GM23248 (cell line): ENCODE measurements at places on chromosomes 5 and 9.

DNA sequence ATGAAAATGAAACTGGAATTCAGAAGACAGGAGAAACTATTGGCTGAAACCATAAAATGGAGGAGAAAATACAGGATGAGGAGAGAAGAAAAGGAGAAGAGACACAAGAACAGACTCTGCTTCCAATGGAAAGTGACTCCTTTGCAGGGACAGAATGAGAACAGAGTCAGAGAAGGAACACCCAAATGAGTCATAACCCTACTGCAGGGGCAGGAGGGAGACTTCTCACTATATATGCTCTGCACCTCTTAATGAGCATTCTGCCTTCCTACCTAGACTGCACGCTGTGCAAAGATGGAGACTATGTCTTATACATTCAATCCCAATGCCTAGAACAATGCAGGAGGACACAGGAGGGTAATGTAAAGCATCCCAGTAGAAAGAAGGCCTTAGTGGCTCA is 2.1 kb downstream of the SAXO1 start:
- DNase-seq: peak; percentile 76

GRCh38 chr5:169876386-169876785 is 103.9 kb downstream of the INSYN2B start:
- DNase-seq: peak; percentile 75

DNA sequence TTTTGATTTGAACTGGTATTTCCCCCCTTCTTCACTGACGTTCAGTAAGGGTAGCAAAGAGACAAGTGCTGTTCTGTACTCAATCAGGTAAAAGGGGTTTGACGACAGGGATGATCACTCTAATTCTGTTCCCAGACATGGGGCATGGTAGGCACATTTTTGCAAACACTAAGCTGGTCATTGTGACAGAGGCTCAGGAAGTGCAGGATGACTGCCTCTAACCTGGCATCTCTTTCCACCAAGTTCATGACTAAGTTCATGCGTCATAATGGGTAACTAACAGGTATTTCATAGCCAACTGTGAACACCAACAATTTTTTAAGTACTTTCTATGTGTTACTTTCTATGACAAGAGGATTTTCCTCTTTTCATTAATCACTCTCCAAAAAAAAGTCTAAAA is 166.5 kb downstream of the MAPKAP1 start:
- peak; percentile 63 for DNase-seq

DNA sequence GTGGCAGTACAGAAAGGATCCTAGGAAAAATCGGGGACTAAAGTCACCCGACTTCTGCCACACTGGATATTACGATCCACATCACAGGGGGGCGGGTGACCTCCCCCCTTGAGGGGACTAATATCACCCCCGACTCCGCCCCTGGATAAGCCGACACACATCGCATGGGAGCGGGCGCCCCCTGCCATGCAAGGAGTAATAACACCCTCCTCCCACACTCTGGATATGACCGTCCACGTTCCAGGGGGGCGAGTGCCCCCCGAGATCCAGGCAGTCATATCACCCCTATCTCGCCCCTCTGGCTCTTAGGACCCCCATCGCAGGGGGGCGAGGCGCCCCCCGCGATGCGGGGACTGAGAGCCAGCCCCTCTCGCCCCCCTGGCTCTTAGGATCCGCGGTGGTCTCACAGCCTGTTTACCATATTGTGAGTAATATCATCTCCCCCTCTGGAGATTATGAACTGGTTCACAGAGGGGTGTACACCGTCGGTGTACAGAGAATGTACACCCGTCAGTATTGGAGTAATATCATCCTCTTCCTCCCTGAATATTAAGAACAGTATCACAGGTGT is 423.0 kb downstream of the DIRAS2 start:
- DNase-seq: peak; percentile 0

DNA sequence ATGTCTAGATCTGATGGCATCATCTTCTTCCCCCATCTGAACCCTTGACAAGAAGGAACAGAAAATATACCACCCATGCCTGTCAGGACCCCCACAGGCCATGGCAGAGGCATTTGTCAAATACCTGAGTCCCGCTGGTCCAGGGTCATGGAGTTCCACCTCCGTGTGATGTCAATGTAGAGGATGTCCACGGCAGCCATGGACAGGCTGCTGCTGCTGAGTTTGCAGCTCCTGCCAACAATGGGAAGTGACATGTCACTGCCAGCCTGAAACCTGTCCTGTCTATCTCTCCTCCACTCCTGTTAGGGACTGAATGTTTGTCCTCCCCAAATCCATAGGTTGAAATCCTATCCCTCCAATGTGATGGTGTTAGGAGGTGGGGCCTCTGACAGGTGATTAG is 208.8 kb downstream of the DAB2IP start:
- DNase-seq: no peak

DNA sequence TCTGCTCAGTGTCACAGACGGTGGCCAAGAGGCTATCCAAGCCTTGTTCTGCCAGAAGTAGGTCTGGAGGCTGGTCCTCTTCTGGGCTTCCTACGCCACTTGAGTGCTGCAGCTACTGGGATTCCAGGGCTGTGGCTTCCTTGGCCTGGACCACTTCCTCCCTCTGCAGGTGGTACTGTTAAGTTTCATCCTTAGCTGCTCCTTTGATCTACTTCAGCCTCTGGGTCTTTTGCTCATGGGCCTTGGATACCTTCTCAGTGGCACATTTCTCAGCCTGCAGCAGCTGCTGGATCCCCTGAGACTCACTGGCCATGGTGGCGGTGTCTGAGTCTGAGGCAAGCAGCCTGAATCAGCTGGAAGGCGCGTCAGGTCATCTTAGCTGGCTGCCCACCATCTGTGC is 10.3 kb downstream of the CNOT8 start:
- DNase-seq: peak; percentile 19

DNA sequence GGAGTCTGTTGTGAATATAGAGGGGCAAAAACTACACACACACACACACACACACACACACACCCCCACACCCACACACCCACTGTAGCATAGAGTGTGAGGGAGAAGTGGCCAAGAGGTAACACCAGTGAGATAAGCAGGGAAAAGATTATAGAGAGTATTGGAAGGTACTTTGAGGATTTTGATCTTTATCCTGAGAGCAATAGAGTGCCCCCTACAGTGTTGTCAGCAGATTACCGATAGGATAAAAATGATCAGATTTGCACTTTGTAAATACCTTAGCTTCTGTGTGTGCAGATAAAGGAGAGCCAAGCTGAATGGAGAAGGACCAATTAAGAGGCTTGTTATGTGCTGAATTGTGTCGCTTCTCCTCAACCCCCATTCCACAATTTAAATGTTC is 32.3 kb downstream of the ERCC6L2 start:
- DNase-seq: peak; percentile 6

DNA sequence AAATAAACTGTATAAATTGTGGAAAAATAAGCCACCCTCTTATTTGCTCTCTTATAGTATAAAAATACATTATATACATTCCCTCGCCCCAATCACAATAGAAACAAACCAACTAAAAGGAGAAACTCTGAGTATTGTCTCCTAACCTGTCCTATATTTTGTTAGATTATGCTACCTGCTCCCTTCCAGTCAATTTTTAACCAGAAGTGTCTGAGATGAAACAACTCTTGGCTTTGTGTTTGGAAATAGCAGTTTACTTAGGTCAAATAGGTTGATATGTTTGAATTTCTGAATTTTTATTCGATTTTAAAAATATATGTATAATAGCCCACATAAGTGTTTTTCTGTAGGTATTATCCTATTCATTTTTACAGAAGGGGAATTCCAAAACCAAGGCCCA is 475.0 kb upstream of the ZNF462 start:
- no peak for DNase-seq

GRCh38 chr5:169064093-169064492 is 236.8 kb downstream of the SLIT3 start:
- DNase-seq: peak; percentile 15

- no peak for DNase-seq
Measured at GRCh38 chr9:114233491-114234185, 78.3 kb downstream of the COL27A1 start.

- DNase-seq: no peak
Measured at GRCh38 chr5:91478096-91478495, 95.0 kb upstream of the ARRDC3 start.

DNA sequence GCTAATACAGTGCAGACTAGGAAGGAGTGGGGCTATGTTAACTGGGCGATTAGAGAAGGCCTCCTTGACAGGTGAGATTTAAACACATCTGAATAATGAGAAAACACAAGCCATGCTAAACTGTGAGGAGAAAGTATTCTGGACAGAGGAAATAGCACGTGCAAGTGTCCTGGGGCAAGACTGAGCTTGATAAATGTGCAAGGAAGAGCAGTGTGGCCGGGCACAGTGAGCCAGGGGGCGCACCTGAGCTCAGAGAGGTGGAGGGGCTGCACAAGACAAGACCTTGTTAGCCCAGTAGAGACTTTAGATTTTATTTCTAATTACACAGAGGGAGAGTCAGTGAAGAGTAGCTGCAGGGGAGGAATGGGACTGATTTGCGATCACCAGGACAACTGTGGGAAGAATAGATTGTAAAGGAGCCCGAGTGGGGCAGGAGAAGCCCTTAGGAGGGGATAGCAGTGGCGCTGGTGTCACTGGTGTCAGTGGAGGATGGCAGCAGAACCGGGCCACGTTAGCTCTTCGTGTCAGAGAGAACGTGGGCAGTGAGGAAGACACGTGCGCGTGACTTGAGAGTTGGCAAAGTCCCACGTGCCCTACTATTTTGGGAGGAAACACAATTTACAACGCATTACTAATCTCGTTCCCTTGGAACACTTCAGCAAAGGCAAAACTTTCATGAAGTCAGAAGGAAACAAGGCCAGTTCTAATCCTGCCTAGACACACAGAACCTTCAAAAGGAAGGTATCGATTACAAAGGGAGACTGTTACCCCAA is 17.9 kb upstream of the C5orf47 start:
- peak; percentile 56 for DNase-seq

DNA sequence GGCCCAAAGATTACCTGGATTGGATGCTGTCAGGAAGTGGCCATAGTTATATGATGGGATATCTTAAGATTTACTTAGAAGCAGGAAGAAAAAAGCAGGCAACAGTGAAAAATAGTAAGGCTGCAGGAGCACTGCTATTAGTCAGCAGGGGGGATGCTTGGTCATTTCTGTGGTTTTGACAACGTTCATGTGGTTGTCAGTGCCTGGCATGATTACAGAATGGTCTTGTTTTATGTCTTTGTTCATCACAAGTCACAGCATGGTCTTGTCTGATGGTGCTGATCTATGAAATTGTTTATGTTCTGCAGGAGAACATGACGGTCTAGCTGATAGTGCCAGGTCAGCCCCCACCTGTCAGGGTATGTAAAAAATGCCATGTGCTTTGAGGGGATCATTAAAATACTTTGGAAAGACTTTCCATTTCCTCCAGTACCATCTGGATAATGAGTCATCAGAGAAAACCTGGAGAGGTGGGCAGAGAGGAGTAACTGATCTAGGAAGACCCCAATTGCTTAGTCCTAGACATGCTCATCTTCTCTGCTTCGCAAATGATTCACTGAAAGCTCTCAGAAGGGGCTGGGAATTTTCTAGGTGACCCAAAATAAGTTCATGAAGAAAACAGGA is 48.5 kb downstream of the PLGRKT start:
- DNase-seq: peak; percentile 82

DNA sequence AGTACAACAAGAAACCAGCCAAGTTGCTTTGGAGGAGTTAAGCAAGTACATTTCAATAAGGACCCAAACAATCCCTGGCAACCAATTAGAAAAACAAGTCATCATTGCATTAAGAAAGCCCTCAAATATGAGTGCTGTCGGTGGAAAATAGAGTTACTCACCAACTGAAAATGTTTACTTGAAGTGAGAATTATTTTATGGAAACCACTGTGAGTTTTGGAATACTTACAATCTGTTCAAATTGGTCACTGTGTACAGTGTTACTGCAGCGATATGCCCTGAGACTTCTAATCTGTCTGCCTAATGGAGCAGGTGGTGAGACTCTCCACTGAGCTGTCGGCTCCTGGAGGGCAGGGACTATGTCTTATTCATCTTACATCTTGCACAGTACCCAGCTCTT is 1073.2 kb upstream of the DMAC1 start:
- DNase-seq: no peak

GRCh38 chr5:17218353-17219005 is 1.0 kb downstream of the BASP1 start:
- peak; percentile 93 for DNase-seq

DNA sequence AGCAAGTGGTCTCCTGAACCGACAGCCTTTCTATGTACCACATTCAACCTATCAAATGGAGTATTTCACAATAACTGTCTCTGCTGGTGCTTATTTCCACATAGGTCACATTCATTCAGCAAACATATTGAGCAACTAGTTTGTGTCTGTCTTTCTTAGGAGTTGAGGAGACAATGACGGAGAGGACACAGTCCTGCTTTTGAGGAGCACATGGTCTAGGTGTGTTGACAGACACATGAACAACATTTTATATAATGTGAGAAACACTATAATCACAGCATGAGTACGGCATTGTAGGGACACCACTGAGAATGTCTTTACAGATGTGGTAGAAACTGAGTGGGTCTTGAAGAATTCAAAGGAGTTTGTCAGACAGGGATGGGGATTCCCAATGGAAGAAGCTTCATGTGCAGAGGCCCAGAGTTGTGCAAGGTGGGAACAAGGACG is 28.5 kb downstream of the NFIL3 start:
- DNase-seq: peak; percentile 71

DNA sequence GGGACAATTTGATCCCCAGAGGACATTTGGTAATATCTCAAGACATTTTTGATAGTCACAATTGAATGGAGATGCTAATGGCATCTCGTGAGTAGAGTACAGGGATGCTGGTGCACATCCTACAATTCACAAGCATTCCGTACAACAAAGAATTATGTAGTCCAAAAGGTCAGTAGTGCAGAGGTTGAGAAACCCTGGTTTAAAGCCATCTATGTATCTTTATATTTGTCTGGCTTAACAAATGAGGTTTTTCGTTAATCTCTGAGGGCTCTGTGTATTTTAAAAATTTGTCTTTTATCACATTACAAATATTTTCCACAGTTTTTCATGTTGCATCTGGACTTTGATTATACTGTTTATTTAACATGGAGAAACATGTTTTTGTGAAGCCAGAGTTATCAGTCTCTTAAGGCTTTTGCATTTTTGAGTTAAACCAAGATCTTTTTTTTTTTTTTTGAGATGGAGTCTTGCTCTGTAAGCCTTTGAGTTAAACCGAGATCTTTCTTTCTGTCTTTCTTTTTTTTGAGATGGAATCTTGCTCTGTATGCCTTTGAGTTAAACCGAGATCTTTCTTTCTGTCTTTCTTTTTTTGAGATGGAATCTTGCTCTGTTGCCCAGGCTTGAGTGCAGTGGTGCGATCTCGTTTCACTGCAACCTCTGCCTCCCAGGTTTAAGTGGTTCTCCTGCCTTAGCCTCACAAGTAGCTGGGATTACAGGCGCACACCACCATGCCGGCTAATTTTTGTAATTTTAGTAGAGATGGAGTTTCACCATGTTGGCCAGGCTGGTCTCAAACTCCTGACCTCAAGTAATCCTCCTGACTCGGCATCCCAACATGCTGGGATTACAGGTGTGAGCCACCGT is 2.8 kb downstream of the HSDL2 start:
- no peak for DNase-seq

DNA sequence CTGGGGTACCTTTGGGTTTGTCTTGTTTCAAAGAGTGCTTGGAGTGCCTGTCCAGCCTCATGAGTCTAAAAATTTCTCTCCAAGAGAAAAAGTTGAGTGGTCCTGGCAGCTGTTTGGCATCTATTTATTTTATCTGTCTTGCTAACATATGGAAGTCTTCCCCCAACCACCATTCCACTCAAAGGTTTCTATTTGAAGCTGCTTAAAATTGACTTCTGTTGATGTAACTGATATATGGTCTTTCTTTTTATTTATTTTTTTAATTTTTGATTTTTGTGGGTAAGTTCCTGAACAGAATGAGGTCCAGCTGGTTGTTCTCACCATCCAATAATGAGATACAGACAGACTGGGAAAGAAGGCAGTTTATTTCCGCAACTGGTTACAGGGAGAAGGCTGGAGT is 178.7 kb upstream of the SGCD start:
- DNase-seq: no peak

GRCh38 chr5:67339219-67339767 is 142.7 kb upstream of the CD180 start:
- DNase-seq: no peak
